T follicular helper cell (primary cell): ENCODE measurements at places on chromosomes 1 and 21.

DNA sequence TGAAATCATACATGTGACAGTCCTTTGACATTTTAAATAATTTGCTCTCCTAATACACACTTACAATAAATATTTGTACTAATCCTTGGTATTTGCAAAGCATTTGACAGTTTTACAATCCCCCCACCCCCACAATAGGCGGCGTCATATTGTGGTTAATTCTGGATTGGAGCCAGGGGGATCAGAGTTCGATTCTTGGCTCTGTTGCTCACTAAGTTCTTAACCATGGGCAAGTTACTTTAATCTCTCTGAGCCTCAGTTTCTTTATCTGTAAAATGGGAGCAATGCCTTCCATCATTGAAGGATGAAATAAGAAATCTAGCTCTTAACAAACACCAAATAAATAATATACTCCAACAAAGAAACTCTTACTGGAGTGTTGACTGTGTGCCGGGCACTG lies 23.8 kb downstream of the CACNA1S start:
- no peak for DNase-seq

DNA sequence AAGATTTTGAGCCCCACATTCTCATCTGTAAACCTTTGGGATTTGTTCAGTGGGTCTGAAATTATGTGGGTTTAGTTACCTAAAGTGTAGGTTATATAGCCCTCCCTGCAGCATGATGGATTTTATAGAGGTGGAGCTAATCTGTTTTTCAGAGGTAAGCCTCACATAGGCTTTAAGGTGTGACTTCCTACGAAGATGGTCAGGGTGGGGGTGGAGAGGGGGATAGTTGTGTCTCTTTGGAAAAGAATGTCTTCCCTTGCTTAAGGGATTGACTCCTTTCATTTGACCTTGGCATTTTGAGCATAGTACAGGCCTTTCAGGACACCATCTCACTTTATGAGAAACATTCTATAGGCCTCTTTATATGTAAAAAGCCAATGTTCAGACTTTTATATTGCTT lies 3.4 kb downstream of the CACHD1 start:
- DNase-seq: no peak

DNA sequence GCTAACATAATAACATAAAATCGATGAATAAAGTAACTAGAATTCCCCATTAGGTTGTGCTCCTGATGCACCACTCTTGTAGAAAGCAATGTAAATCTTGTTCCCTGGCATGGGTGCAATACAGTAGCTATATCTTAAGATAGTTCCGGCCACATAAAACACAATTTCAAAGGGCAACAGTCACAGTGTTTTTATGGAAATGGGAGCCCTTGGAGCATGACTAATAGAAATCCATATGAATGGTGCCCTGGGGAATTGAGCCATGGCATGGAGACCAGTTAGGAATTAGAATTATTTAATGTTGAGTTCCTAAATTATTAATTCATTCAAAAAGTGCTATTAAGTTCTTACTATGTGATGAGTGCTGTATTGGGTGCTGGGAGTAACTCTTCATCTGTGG lies 118.7 kb downstream of the KCNK2 start:
- DNase-seq: no peak

DNA sequence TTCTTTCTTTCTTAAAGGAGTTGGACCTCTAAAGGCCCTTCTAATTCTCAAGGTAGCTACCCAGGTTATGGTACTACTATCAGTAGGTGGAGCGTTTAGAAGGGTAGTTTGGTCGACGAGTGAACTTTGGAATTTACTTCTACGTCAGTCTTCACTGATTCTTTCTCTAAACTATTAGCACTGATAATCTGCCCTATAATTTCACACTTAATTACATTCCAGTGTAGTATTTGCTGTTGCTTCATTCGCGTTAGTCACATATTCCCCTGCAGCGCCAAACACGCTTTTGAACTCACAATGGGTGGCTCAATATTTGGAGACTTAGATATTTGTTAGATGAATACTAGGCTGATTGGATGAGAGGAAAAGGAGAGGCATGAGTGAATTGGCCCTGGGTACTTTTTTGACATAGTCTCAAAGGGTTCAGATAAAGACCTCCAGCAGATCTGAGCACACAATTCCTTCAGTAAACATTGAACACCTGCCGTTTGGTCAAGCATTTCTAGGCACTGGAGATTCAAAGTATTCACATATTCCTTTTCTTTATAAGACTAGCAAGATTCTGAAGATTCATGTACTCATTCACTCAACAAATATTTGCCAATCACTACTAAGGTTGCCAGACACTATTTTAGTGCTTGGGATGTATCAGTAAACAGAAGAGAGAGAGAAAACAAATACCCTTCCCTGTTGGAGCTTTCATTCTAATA lies 929 bp upstream of the FOXJ3 start:
- DNase-seq: no peak

GRCh38 chr21:38014298-38014697 lies 98.0 kb upstream of the KCNJ6 start:
- DNase-seq: no peak

DNA sequence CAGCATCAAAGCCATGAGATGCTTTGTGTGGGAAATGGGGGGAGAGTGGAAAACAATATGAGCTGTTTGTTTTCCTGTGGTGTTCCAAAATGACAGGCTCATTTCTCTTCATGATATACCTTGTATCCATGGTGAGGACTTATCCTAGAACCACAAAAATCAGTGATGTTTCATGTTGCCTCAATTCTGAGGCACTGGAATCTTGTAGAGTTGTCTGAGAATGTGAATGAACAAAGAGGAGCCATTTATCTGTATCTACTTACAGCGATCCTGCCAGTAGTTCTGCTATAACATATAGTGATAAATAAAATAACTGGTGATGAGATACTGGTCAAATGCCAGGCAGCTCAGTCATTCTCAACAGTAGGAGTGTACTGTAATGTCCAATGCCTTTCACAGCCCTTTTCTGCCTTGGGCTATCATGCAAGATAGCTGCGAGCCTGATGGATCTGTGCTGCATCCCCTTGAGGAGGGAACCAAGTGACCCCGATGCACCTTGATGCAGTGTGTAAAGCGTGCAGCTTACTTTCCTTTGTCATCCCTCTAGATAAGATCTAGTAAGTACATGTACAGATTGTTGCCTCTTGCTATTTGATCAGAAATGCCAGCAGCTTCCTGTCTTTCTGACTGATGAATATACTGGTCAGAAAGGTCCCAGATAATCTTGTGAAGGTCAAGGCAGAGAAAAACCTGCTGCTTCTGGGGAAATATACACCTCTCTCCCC lies 52.8 kb downstream of the SLC44A3 start:
- no peak for DNase-seq

- no peak for DNase-seq
Observed at GRCh38 chr1:227749916-227750710, 14.9 kb downstream of the SNAP47 start.

DNA sequence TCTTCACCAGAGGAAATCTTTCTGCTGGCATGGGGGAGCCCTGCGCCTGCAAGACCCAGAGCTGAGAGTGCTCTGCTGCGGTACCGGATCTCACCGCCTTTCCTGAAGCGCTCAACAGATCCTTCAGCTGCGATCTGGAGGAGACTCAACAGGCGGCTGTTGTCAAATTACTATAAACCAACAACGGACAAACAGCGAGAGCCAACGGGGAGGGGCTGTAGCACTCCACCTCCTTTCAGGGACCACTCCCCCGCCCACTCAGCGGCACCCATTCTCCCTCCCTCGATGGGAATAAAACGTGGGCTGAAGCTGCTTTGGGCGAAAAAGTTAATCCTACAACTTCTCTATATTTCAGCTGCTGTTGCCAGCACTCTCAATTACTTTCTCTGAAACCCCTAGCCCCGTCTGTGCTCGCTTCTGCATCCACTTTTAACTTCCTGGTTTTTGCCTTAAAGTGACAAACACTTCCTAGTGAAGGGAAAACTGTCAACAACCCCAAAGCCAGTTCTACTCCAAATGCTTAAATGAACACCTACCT lies at the start of gene FMO5:
FMO5 (minus strand) TSS at position 147 of the 538 bp plus-strand sequence. CDS start 310 bp downstream, outside the sequence.
- DNase-seq: peak; percentile 31

DNA sequence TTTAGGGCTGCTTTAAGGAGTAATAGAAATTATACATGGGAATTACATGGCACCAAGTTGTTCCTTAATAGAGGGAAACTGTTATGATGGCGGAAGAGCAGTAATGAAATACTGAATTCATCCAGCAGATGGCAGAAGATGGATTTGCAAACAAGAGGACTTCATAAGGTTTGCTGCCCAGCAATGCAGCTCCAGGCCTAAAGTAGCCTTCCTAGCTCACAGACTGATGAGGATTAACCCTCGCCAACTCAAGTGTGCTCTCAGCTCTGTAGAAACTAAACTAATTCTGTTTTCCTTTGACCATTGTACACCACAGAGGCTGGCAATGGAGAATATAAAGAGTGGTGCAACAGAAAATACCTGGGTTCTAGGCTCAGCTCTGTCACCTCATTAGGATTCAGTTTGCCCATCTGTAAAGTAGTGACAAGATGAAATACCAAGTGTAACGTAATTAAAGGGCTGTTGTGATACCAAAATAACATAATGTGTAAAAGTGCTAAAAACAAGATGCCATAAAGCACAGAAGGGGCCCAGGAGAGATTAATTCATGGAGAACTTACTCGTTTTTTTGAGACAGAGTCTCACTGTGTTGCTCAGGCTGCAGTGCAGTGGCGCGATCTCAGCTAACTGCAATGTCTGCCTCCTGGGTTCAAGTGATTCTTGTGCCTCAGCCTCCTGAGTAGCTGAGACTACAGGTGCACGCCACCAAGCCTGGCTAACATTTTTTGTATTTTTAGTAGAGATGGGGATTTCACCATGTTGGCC lies 102.4 kb upstream of the SERBP1 start:
- DNase-seq: no peak

GRCh38 chr1:110135246-110135645 lies 15.0 kb upstream of the SLC6A17 start:
- no peak for DNase-seq

DNA sequence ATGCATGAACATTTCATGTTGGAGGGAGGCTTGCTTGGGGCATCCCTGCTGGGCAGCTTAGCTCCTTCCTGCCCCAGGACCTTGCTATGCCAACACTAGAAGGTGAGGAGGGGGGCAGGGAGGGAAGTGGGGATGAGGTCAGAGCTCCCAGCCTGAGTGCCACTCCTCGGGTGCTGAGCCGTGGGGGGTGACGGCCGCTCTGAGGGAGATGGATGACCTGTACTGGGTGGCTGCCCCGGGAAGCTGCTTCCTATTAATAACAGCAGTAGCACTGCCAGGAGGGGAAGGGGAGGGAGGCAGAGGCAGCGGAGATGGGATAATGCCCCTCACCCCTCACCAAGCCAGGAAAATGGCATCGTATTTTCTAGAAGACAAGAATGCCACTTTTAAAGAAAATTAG lies 60.6 kb downstream of the UBIAD1 start:
- no peak for DNase-seq

DNA sequence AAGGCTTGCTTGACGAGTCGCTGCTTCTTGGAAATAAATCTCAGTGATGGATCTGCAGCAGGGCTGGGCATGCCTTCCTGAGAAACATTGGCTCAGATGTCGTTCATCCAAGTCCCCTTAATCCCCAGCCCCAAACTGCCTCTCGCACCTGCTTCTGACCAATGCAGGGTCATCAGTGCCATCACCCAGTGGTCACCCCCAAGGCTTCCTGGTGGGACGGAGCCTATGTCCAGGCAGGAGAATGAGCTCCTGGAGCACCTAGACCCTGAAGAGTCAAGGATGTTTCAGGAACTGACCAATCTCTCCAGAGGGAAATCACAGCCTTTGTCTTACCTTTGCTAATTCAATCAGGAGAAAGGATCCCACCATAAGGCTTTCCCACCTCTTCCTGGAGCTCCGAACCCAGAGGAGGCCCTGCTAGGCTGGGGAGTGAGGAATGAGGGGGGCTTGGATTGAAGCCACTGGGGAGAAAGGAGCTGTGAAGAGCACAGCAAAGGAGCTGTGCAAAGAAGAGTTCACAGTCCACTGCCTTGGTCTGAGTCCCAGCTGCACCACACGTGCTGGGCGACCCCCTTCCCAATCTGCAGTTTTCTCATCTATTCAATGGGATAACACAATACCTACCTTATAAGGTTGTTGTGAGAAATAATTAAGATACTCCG lies 416.1 kb downstream of the NPHP4 start:
- DNase-seq: no peak

DNA sequence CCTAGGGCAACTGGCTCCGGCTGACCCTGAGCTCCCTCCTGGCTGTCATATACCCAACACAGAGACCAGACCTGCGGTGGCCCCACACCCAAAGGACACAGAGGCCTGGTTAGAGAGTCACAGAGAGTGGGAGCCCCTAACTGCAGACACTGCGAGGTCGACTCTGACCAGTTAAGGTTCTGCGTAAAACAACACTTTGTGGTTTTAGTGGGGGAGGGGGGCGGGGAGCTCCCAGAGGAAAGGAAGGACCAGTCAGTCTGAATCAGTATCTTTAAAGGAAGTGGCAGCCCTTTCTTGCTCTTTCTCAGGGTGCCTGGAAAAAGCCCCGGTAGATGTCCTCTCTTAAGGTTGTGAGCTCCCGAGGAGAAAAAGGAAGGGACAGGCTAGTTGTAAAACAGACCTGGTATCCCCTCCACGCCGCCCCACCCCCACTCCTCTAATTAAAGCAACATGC lies 2.4 kb downstream of the SSBP3 start:
- no peak for DNase-seq

- DNase-seq: no peak
Observed at GRCh38 chr1:184350573-184350972, 36.3 kb upstream of the C1orf21 start.

DNA sequence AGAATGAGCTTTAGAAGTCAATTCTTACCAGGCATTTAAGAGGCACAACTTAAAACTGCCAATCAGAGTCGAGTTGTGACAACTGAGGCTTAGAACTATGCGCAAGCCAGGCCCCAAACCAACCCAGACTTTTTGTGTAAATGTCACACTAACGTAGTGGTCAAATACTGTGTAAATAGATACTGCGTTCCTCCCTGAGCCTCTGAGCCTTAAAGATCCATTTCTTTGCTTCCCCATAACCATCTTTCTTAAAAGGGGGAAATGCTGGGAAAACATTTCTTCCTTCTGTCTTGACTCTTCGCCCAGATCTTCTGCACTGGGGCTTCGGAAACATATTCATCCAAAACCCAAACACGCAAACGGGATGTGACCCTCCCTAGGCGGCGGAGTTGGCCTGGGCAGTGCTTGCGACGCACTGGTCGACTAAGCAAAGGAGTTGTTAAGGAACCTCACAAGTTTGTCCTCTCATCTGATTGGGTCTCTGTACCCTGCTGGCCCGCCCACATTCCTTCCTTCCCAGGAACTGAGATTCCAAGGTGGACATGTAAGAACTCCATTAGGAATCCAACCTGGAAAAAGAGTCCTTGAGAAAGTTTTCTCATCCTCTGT lies 2.6 kb downstream of the ADAMTS5 start:
- no peak for DNase-seq

GRCh38 chr21:34930971-34931370 lies 118.1 kb downstream of the RUNX1 start:
- no peak for DNase-seq

- DNase-seq: no peak
Observed at GRCh38 chr1:245160288-245160687, 5.5 kb downstream of the KIF26B start.

- DNase-seq: no peak
Observed at GRCh38 chr1:150890033-150890416, 3.1 kb downstream of the CTXND2 start.

DNA sequence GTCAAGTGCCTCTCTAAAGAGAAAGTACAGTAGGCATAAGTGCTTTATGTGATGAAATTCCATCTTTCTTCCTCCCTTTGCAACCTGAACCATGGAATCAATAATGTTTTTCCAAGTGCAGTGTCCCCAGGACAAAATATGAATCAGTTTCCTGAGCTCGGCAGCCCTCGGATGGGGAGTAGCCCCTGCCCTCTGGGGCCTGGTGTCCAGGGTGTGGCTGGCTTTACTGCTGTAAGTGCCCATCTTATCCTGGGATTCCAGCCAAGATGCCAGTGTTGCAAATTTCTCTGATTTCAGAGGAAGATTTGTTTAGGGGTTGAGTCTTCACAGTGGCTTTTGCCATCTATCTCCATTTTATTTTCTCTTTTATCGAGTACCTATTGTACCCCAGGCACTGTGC lies 40.5 kb upstream of the SRP9 start:
- no peak for DNase-seq
